Pancreas (tissue), 10 donors: ENCODE measurements at places on chromosomes 3 and 15. TPM values are rescaled to one million over a fixed set of nuclear protein-coding genes. Genes with fewer than 3 reads are reported as not detected.

SATB1 gene
- 28.2 TPM for total RNA-seq

DNA sequence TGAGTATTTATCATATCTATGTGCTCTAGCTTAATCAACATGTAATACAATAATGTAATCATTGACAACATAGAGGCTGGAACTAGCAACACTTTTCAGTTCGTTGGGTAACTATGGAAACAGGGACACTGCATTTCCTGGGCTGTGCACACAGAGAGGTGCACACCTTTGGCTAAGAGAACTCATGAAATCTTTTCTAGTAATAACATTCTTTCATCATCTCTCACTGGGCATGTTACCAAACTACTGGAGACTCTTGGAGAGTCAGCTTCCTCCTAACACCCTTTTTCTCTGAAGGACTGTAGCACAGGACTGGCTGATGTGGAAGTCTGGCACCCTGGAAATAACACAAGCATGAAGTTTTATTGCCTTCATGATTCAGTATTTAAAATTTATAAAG, 135.6 kb downstream of the KCNMB2 start:
- no peak for DNase-seq

- no peak for DNase-seq
Measured at GRCh38 chr3:122080207-122080587, 25.0 kb downstream of the CD86 start.

GRCh38 chr3:180142041-180142440, 105.3 kb upstream of the PEX5L start:
- no peak for DNase-seq
